Vagina (tissue), 2 donors: ENCODE measurements at places on chromosomes 3 and 15. TPM values are rescaled to one million over a fixed set of nuclear protein-coding genes. Genes with fewer than 3 reads are reported as not detected.

GRCh38 chr15:67165254-67166253 is 88.9 kb downstream of the AAGAB start:
- H3K4me1 ChIP-seq: peaks cover 75% of the 10 kb centered on the region
- peak overlapping the region; percentile 25 for H3K27ac ChIP-seq
- DNase-seq: no peak
- H3K27me3 ChIP-seq: no peaks in the 10 kb centered on the region
- H3K36me3 ChIP-seq: peaks cover 20% of the 10 kb centered on the region

DNA sequence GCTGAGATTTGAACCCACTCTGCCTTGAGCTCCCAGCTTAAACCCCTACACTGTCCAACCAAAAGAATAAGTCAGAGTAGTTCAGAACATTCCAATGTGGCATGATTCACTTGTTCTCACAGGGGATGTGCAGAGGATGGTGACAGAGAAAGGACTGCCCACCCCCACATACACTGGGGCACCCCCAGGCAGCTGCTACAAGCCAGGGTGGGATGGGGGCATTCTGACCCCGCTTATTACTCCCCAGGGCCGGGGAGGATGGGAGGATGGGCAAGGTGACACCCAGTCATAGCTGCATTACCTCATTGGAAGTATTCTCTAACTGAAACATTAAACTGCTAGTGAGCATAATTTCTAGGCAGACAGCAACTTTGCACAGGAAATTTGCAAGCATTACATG is 126.0 kb upstream of the PRR20G start:
- peak; percentile 81 for DNase-seq
- no peaks in the 10 kb centered on the region for H3K36me3 ChIP-seq
- no peaks in the 10 kb centered on the region for H3K27me3 ChIP-seq
- H3K27ac ChIP-seq: no peak overlapping the region
- H3K4me3 ChIP-seq: no peak overlapping the region

DNA sequence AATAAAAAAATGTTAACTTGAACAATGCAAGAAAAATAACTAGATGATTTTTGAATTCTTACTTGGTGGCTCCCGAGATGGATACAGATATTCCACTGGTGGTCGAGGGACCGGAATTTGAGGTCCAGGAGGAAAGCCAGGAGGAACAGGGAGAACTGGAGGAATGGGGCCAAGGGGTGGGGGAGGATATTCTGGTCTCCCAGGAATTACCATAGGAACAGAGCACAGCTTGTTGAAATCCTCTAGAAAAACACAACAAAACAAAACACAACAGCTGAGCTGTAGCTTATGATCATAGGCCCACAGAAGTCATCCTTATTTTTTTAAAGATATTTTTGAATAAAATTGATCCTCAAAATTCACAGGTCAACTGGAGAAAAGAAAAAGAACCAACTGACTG is 129.4 kb downstream of the FBN1 start:
- no peak for DNase-seq
- H3K27ac ChIP-seq: no peak overlapping the region
- H3K27me3 ChIP-seq: no peaks in the 10 kb centered on the region
- H3K4me1 ChIP-seq: no peaks in the 10 kb centered on the region

DNA sequence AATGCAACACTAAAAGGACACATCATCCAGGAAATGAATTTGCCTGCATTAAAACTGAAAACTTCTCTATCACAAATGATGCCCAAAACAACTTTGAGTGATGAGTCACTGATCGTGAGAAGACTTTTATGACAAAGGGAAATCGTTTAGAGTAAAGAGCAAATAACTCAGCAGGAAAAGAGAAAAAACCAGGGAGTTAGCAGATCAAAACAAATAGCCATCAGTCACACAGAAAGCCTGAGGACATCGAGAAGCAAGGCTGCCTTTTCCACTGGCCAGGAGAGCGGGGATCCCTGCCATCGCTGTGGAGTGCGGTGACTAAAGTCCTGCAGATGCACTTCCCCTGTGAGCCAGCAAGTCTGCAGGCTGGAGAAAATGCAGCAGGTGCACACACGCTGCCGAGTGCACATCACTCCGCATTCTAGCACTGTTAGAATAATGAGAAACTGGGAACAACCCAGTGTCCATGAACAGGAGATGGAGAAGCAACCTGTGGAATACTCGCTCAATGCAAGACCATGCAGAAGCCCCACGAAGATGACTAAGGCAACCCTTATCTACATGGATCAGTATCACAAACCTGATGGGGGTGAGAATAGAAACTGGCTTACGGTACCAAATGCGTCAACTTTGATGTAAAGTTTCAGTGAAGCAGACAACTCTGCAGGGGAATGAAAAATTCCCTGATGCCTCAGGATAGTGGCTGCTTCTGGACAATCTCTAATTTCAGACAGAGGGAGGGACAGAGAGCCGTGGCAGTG is 86.4 kb downstream of the NSMCE3 start:
- no peaks in the 10 kb centered on the region for H3K4me1 ChIP-seq
- H3K4me3 ChIP-seq: no peak overlapping the region

GRCh38 chr3:195467641-195468390 is 25.0 kb upstream of the ACAP2 start:
- no peak for DNase-seq
- no peaks in the 10 kb centered on the region for H3K27me3 ChIP-seq
- no peaks in the 10 kb centered on the region for H3K4me1 ChIP-seq
- H3K27ac ChIP-seq: no peak overlapping the region

DNA sequence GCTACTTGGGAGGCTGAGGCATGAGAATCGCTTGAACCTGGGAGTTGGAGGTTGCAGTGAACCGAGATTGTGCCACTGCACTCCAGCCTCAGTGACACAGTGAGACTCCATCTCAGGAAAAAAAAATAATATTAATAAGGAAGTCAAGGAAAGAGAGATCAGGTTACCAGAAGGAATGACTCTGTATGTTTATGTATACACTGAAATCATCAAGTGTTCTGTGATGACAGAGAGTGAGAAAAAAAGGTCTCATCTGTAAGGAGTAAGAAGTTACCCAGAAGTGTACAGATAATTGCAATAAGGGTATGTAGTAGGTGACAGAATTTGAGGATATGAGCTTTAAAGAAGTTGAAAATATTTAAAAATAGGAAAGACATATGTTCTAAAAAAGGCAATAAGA is 4.3 kb upstream of the CCDC50 start:
- no peaks in the 10 kb centered on the region for H3K27me3 ChIP-seq
- no peaks in the 10 kb centered on the region for H3K36me3 ChIP-seq
- H3K4me3 ChIP-seq: no peak overlapping the region
- no peaks in the 10 kb centered on the region for H3K4me1 ChIP-seq
- no peak overlapping the region for H3K27ac ChIP-seq

- DNase-seq: no peak
- H3K4me3 ChIP-seq: no peak overlapping the region
- H3K27ac ChIP-seq: no peak overlapping the region
- peaks cover 33% of the 10 kb centered on the region for H3K4me1 ChIP-seq
Measured at GRCh38 chr15:48566668-48567067, 78.8 kb downstream of the FBN1 start.

- H3K4me3 ChIP-seq: no peak overlapping the region
- no peaks in the 10 kb centered on the region for H3K27me3 ChIP-seq
- no peak for DNase-seq
Measured at GRCh38 chr3:53809267-53809666, 37.0 kb downstream of the CHDH start.

DNA sequence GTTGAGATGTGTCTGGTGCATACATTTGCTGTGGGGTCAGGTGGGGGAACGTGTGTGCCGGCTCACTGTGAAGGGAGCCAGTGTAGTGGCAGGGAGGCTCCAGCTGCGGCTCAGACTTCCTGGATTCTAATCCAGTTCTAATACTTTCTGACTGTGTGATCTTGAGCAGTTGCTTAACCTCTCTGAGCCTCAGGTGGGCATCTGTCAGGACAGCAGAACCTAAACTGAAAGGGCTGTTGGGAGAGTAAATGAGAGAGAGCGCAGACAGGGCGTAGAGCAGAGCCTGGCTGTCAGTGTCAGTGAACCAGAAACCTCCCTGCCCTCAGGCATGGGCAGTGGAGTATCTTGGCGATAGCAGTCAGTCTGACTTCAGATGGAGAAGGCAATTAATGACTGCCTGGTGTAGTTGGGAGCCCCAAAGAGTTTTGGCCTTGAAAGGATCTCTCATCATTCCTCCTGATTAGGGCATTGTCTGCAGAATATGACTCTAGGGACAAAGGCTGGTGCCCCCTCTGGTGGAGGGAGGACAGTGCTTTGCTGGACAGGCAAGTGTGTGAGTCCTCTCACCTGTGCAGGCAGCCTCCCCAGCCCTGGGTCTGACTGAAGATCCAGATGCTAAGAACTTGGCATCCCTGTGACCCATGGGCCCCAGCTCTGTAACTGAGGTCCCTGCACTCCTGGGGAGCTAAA is 9.6 kb downstream of the KBTBD13 start:
- H3K4me3 ChIP-seq: no peak overlapping the region
- H3K36me3 ChIP-seq: no peaks in the 10 kb centered on the region
- peaks cover 54% of the 10 kb centered on the region for H3K4me1 ChIP-seq
- H3K27ac ChIP-seq: peak overlapping the region; percentile 58
- no peaks in the 10 kb centered on the region for H3K27me3 ChIP-seq
- no peak for DNase-seq

DNA sequence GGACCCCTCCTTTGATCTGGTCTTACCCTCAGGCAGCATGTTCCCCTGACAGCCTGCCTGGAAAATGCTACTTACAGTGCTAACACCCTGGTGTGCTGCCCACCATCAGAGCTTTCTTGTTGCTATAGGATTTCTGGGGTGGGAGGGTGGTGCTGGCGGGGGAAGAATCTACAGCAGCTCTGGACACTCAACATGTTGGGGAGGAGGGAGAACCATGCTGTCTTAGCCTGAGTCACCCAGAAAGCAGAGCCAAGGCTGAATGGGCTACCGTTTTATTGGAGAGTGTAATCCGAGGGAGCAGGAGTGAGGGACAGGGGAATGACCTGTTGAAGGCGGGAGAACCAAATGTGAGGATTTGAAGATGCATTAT is 45.6 kb downstream of the MFSD1 start:
- H3K4me1 ChIP-seq: no peaks in the 10 kb centered on the region
- H3K27me3 ChIP-seq: no peaks in the 10 kb centered on the region
- no peaks in the 10 kb centered on the region for H3K36me3 ChIP-seq
- DNase-seq: no peak
- no peak overlapping the region for H3K27ac ChIP-seq

- no peaks in the 10 kb centered on the region for H3K27me3 ChIP-seq
- no peak overlapping the region for H3K27ac ChIP-seq
- no peak overlapping the region for H3K4me3 ChIP-seq
- no peaks in the 10 kb centered on the region for H3K4me1 ChIP-seq
- no peak for DNase-seq
Measured at GRCh38 chr3:59374818-59375211, 325.0 kb upstream of the CFAP20DC start.

The TERC gene
- 204 TPM for total RNA-seq

The GABRR3 gene
- not detected for total RNA-seq

The PGBD4 gene
- total RNA-seq: 1.5 TPM

The PLAAT1 gene
- total RNA-seq: not detected

The DLL4 gene
- total RNA-seq: 20.9 TPM

The SOX2 gene
- 2.9 TPM for total RNA-seq

The INSYN1 gene
- total RNA-seq: 5.6 TPM
